ENCODE measurements at places on chromosomes 1 and 21. TPM values are rescaled to one million over a fixed set of nuclear protein-coding genes. Genes with fewer than 3 reads are reported as not detected.

- DNase-seq = no peak
- H3K4me3 ChIP-seq = no peak overlapping the region
- H3K27ac ChIP-seq = no peak overlapping the region
- H3K4me1 ChIP-seq = no peaks in the 10 kb centered on the region
Observed at GRCh38 chr1:97691325-97691724, 229.5 kb downstream of the DPYD start.

DNA sequence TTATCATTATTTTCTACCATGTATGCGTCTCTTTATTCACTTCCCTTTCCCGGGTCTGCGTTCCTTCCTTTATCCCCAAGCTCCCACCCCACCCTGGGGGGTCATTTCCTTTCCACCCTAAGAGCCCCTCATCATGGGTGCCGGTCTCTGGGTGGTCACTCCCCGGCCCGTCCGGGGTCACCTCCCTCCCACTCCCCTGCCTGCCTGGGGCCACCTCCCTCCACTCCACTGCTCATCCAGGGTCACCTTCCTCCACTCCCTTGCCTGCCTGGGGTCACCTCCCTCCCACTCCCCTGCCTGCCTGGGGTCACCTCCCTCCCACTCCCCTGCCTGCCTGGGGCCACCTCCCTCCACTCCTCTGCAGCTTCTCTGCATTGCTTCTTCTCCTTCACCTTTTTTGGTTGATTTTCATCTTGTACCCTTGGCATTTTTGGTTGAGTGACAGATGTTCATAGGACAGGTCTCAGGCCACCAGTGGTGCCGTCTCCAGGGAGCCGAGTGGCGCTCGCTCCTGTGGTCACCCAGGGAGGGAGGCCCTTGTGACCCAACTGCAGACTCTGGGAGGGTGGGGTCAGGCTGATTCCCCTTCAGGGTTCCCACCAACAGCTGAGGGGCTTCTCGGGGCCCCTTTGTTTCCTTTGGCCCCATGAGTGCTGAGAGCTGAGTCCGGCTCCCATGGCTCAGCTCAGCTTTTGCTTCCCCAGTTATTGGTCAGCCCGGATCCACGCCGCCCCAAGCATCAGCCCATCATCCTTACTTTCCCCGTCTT is 48.6 kb upstream of the PCBP3 start:
- H3K27ac ChIP-seq = no peak overlapping the region
- H3K36me3 ChIP-seq = no peaks in the 10 kb centered on the region
- H3K27me3 ChIP-seq = no peaks in the 10 kb centered on the region

DNA sequence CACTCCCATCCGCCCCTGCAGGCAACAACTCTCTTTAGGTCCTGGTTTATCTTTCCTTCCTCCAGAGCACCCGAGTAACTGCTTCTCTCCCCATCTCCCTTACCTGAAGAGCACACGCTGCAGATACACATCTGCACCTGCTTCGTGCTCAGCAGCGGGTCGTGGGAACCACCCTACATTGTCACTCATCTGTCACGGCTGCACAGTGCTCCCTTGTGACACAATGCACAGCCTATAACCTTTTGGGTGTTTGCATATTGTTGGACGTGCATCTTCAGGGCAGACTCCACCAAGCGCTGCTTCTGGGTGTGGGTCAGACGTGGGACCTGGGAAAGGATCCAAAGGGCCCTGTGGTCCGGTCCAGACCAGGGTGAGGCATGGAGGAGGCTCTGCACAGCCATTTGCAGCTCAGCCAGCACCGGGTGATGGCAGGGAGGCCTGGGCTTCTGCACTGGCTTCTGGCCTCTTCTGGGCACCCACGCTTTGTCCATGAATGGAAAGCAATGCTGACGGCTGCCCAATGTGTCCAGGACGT is 42.5 kb downstream of the WDR4 start:
- no peak overlapping the region for H3K27ac ChIP-seq
- no peak for DNase-seq
- H3K4me1 ChIP-seq = peaks cover 18% of the 10 kb centered on the region
- H3K36me3 ChIP-seq = peaks cover 27% of the 10 kb centered on the region
- H3K4me3 ChIP-seq = no peak overlapping the region
- H3K27me3 ChIP-seq = no peaks in the 10 kb centered on the region

LCE1F gene
- not detected for total RNA-seq

ATF6 gene
- 16.2 TPM for total RNA-seq

- no peaks in the 10 kb centered on the region for H3K36me3 ChIP-seq
- DNase-seq = no peak
- no peaks in the 10 kb centered on the region for H3K4me1 ChIP-seq
- H3K4me3 ChIP-seq = no peak overlapping the region
Observed at GRCh38 chr1:175514387-175514953, 228.9 kb downstream of the TNR start.

LCE2A gene
- not detected for total RNA-seq

LRRC39 gene
- 1.4 TPM for total RNA-seq

DNA sequence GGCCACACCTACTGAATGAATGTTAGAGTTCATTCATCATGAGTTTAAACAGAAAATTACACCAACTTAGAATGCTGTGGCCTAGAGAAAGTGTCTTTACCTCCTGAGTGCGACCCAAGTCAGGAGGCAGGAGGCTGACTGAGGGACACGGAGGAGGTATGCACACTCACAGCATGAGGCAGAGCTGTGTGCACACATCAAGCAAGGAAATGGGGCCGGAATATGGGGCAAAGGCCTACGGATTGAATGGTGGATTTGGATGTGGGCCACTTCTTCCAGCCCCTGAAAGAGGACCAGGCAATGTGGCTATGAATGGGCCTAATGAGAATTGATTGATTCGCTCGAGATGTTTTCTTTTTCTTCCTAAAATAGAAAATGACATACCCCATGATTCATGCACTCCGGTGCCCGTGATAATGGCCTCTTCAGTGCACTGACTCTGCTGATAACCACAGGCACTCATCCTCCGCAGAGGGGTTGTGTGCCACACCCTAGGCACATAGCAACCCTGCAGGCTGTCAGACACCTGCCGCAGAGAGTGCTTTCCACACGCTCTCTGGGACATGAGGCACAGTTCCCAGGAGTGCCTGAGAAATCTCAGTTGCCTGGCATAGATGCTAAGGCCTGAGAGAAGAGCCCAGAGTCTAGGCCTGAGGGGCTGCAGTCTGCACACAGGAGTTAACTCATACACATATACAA is 155.5 kb downstream of the GLUL start:
- H3K4me1 ChIP-seq = peaks cover 13% of the 10 kb centered on the region
- peaks cover 3% of the 10 kb centered on the region for H3K27me3 ChIP-seq
- no peaks in the 10 kb centered on the region for H3K36me3 ChIP-seq
- no peak overlapping the region for H3K4me3 ChIP-seq
- DNase-seq = no peak
- no peak overlapping the region for H3K27ac ChIP-seq

- no peaks in the 10 kb centered on the region for H3K27me3 ChIP-seq
- no peak for DNase-seq
Observed at GRCh38 chr21:25175938-25176337, 431.3 kb downstream of the MRPL39 start.

- H3K4me1 ChIP-seq = no peaks in the 10 kb centered on the region
- peaks cover 6% of the 10 kb centered on the region for H3K27me3 ChIP-seq
- no peak overlapping the region for H3K27ac ChIP-seq
- no peak for DNase-seq
Observed at GRCh38 chr1:55010887-55011217, 12.1 kb downstream of the BSND start.

- DNase-seq = no peak
- H3K36me3 ChIP-seq = no peaks in the 10 kb centered on the region
- no peaks in the 10 kb centered on the region for H3K27me3 ChIP-seq
Observed at GRCh38 chr1:209218981-209219380, 364.5 kb upstream of the CAMK1G start.

GRCh38 chr1:207885129-207886032 is 25.5 kb downstream of the CD34 start:
- no peak overlapping the region for H3K27ac ChIP-seq
- H3K4me1 ChIP-seq = peaks cover 32% of the 10 kb centered on the region
- H3K27me3 ChIP-seq = no peaks in the 10 kb centered on the region

DNA sequence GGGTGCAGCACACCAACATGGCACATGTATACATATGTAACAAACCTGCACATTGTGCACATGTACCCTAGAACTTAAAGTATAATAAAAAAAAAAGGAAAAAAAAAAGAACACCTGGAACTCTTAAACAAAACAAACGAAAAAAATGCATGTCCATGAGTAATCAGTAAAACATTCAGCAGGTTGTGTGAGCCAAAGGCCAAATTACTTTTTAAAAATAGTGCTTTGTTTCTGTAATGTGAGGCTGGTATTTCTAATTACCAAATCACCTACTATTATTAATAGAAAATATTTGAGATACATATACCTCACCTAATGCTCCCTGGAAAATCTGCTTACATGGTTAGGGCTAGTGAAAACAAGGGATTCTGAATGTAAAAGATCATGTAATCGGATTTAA is 294.4 kb upstream of the NR5A2 start:
- DNase-seq = no peak
- no peaks in the 10 kb centered on the region for H3K36me3 ChIP-seq
- no peaks in the 10 kb centered on the region for H3K4me1 ChIP-seq
- H3K4me3 ChIP-seq = no peak overlapping the region

ZYG11B gene
- total RNA-seq = 16.1 TPM

DNA sequence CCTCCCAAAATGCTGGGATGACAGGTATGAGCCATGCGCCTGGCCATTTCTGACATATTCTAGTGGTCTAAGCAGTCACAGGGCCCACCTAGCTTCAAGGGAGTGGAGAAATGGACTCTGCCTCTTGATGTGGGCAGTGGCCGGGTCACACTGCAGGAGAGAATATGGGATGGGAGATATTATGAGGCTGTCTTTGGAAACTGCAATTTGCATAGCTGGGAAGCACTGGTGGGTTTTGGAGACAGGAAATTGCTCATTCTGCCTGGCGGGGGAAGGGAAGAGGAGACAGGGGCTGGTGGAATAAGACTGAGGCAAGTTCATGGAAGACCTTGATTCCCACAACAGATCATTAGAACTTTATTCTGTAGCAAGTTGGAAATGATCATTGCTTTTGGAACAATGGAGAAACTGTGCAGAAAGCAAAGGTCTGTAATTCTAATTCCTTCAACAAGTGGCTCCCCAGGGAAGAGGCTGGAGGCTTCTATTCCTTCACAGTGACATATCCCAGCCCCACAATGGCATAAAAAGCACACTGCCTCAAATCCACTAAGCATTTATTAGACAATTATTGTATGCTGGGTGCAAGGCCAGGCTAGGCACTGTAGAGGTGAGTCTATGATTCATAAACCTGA is 10.5 kb downstream of the NCMAP start:
- no peaks in the 10 kb centered on the region for H3K27me3 ChIP-seq
- DNase-seq = no peak
- H3K36me3 ChIP-seq = no peaks in the 10 kb centered on the region

DNA sequence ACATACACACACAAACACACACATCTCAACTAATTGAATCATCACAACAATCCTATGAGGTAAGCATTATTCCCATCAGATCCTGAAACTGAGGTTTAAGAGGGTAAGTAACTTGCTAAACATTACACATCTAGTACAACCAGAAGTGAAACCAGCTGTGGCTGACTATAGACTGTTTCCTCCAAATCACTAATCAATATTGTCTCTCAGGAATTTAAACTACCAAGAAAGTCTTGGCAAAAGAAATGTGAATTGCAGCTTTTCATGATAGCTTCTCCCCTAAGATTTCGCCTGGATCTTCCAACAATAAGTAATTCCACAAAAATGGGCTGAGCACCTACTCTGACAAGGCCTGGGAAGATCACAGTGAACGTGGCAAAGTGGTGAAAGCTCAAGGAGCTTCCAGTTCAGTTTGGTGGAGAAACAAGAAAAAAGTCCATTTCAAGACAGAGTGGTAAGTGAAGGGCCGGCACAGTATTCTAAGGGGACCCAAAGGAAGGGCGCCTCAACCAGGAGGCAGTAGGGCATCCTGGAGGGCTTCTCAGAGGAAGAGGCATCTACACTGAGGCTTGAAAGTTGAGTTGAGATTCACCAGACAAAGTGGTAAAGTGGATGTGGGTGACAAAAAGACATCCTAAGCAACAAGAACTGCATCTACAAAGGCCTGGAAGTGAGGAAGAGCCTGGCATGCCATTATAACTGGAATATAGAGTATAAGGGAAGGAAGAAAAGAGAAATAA is 22.1 kb downstream of the LRRC52 start:
- no peak overlapping the region for H3K27ac ChIP-seq
- no peaks in the 10 kb centered on the region for H3K36me3 ChIP-seq
- no peak overlapping the region for H3K4me3 ChIP-seq
- peaks cover 11% of the 10 kb centered on the region for H3K27me3 ChIP-seq
- DNase-seq = no peak

DNA sequence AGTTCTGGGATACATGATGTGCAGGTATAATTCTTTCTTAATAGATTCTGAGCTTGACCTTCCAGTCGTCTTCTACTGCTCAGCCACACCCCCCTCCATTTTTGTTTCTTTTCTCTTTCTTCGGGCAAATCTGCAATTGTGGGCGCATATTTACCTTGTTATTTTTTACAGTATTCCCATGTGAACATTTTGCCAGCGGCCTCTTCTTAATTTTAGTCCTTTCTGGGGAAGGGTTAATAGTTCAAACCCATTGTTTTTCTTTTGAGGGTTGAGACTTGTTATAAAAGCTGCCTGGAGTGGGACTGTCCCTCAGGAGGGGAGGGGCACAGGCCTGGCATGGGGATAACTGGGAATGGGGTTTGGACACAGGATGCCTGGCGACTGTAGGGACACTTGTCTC is 40.3 kb downstream of the PBX1 start:
- no peak overlapping the region for H3K27ac ChIP-seq
- H3K36me3 ChIP-seq = no peaks in the 10 kb centered on the region
- H3K4me3 ChIP-seq = no peak overlapping the region
- DNase-seq = no peak

FCRL2 gene
- 0.11 TPM for total RNA-seq

GRCh38 chr1:100502052-100502792 is 35.7 kb upstream of the GPR88 start:
- no peak overlapping the region for H3K4me3 ChIP-seq
- H3K36me3 ChIP-seq = peaks cover 98% of the 10 kb centered on the region
- H3K27ac ChIP-seq = no peak overlapping the region
- DNase-seq = no peak

- no peak for DNase-seq
- no peak within 1 kb of the TSS for H3K27ac ChIP-seq
- no peaks in the 10 kb centered on the region for H3K4me1 ChIP-seq
- H3K27me3 ChIP-seq = peaks cover 5% of the 10 kb centered on the region
- no peak within 1 kb of the TSS for H3K4me3 ChIP-seq
- no peaks in the 10 kb centered on the region for H3K36me3 ChIP-seq
Observed at GRCh38 chr1:230713915-230714764, at the start of gene AGT. TSS of gene AGT (minus strand) at chr1:230714122. CDS start at chr1:230710823, 3,299 bp downstream.

- H3K4me1 ChIP-seq = no peaks in the 10 kb centered on the region
- no peak for DNase-seq
- no peaks in the 10 kb centered on the region for H3K27me3 ChIP-seq
- H3K27ac ChIP-seq = no peak overlapping the region
- peaks cover 77% of the 10 kb centered on the region for H3K36me3 ChIP-seq
Observed at GRCh38 chr21:32753818-32754585, 17.6 kb downstream of the PAXBP1 start.

LACTBL1 gene
- not detected for total RNA-seq

SYNC gene
- total RNA-seq = not detected

GRCh38 chr1:92708368-92708950 is 76.4 kb downstream of the EVI5 start:
- no peaks in the 10 kb centered on the region for H3K4me1 ChIP-seq
- no peak overlapping the region for H3K27ac ChIP-seq
- no peak overlapping the region for H3K4me3 ChIP-seq
- DNase-seq = no peak
- H3K27me3 ChIP-seq = no peaks in the 10 kb centered on the region
